ENCODE measurements at places on chromosomes 5 and 9.

- no peak for DNase-seq
Measured at GRCh38 chr5:127887282-127887681, 184.1 kb downstream of the CCDC192 start.

- DNase-seq, result no peak
Measured at GRCh38 chr5:110264661-110265060, 461.8 kb downstream of the TMEM232 start.

DNA sequence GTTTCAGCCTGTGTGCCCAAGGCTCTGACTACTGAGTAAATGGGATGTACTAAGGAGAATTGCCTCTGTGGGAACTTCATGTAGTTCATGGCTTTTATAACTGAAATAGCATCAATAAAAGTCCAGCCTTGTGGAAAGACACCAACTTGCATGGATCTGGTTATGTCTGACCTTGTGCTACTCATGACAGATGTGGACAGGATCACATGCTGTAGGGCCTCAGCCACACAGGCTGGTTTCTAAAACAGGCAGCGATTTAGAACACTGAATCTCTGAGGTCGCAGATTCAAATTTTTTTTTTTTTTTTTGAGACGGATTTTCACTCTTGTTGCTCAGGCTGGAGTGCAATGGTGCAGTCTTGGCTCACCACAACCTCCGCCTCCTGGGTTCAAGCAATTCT, 66.5 kb upstream of the SPIN1 start:
- no peak for DNase-seq

DNA sequence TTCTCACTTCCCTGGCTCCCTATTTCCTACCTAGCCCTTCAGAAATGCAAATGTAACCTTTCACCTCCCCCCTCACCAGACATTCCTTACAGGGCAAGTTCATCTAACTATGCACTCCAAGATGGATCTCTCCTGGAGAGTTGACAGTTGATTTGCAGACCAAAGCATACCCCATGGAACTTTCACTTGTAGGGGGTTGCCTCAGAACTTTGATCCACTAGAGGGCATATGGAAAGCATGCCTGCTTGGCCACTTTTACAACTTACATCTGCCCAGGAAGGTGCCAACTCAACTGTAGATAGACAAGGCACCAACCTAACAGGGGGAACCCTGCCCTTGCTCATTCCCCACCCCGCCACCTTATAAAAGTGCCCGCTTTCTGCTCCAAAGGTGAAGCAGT, 187.8 kb downstream of the NXNL2 start:
- DNase-seq, result no peak

- DNase-seq, result no peak
Measured at GRCh38 chr5:135156715-135157404, 122.8 kb upstream of the PITX1 start.

GRCh38 chr9:128104171-128104618, 23.3 kb downstream of the PTGES2 start:
- DNase-seq, result no peak

GRCh38 chr5:121867403-121867802, 15.7 kb downstream of the FTMT start:
- no peak for DNase-seq

GRCh38 chr5:107917983-107918382, 247.2 kb upstream of the EFNA5 start:
- no peak for DNase-seq

DNA sequence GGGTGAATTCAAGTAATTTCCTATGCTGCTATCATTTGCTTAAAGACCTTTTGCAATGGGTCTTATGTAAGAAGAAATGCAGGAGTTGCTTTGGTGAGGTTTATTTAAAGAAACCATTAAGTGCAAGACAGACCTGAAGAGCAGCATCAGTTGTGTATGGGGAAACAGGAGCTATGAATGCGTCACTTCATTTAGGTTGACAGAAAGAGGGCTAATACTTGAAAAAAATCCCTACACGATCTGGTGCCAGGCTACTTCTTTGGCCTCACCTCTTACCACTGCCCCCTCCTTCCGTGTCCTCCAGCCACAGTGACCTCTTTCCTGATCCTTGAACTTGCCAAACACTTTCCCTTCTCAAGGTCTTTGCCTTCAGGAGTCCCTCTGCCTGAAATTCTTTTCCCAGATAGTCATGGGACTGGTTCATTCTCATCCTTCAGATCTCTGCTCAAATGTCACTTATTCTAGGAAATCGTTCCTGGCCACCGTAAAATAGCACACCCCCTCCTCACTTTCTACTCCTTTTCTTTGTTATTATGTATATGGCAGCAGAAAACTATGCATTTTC, 1.4 kb upstream of the JAK2 start:
- no peak for DNase-seq

- no peak for DNase-seq
Measured at GRCh38 chr9:109289186-109289585, 31.7 kb downstream of the EPB41L4B start.

DNA sequence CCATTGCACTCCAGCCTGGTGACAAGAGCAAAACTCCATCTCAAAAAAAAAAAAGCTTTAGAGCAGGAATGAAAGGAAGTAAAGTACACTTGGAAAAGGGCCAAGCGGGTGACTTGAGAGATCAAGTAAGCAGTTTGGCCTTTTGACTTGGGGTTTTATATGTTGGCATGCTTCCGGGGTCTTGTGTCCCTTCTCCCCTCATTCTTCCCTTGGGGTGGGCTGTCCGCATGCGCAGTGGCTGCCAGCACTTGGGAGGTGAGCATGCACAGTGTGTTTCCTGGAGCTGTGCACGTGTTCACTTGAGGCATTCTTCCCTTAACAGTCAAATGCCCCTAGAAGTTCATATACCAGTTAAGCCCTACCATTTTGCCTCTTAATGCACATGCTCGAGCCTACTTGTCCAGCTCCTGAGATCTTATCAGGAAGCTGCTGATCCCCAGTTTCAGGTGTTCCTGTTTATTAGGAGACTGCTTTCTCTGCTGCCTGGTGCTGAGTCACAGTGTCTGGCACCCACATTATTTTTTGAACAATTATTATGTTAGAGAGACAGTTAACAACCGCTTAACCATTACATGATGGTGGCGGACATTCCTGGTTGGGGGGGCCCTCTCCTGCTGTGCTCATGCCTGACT, 32.6 kb upstream of the PRRC2B start:
- peak; percentile 9 for DNase-seq

- DNase-seq, result no peak
Measured at GRCh38 chr9:19470567-19470966, 61.8 kb downstream of the ACER2 start.

GRCh38 chr5:38445374-38446028, 110.9 kb downstream of the LIFR start:
- no peak for DNase-seq

DNA sequence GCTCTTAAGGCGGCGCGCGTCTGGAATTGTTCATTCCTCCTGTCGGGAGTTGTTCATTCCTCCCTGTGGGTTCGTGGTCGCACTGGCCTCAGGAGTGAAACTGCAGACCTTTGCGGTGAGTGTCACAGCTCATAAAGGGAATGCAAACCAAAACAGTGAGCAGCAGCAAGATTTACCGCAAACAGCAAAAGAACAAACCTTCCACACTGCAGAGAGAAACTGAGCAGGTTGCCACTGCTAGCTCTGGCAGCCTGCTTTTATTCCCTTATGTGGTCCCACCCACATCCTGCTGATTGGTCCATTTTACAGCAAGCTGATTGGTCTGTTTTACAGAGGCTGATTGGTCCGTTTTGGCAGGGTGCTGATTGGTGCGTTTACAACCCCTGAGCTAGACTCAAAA, 1365.3 kb upstream of the WWC1 start:
- no peak for DNase-seq

- DNase-seq, result no peak
Measured at GRCh38 chr5:11268891-11269290, 507.9 kb upstream of the DAP start.

DNA sequence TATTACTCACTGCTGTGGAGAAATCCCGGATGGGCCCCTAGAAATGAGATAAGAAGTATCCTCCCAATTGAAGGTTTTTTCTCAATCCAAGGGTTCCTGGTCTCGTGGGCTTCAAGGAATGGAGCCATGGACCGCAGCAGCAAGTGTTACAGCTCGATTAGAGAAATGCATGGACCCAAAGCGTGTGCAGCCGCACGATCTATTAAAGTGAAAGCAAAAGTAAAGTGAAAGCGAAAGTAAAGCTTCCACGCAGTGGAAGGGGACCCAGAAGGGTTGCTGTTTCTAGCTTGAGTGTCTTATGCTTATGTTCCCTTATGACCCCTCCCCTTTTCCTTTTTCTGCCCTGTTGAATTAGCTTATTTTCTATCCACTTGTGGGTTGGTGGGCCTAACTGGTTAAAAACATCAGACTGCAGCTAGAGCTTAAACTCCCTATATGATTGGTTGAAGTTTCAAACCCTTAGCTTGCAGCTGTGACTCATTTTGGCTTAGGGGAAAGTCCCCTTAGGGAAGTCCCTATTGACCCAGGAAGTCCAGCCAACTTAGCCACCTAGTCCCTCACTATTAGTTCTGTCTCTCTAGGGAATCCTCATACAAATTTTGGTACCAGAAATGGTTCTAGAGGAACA, 1111.8 kb downstream of the TAF11L14 start:
- DNase-seq, result peak; percentile 74

DNA sequence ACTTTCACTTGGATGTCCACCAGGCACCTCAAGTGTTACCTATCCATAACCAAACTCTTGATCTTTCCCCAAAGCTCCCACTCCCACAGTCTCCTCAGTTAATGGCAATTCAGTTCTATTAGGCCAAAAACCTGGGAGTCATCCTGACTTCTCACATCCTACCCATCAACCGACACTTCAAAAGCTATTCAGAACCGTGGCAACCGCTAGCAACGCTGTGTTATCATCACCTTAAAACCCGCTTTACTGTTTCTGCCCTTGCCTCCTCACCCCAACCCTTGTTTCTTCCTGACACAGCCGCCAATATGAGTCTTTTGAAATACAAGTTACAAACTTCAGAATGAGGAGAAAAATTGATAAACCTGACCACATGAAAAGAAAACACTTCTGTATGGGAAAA, 46.5 kb downstream of the MAPKAP1 start:
- DNase-seq, result no peak

- DNase-seq, result no peak
Measured at GRCh38 chr5:124372457-124372856, 374.0 kb downstream of the ZNF608 start.

GRCh38 chr5:177339107-177339638, 12.3 kb downstream of the LMAN2 start:
- no peak for DNase-seq

DNA sequence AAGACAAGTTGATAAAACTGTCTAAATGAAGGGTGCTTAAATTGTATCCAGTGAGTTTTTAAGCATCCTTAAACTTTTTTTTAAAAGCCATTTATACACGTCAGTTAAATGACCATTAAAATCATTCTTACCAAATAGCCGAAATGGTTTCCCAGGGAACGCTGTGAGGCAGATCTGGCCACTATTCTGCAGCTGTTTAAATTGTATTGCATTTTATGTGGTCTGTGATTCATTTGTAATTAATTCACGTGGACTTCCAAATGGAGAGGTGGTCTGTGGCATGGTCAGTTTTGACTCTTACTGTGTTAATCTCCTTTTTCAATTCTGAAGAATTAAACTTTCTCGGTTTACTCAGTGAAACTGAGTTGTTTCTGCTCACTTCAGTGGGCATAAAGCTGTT, 113.7 kb upstream of the OTULINL start:
- no peak for DNase-seq

GRCh38 chr9:21580636-21581378, 98.7 kb upstream of the IFNE start:
- DNase-seq, result no peak

DNA sequence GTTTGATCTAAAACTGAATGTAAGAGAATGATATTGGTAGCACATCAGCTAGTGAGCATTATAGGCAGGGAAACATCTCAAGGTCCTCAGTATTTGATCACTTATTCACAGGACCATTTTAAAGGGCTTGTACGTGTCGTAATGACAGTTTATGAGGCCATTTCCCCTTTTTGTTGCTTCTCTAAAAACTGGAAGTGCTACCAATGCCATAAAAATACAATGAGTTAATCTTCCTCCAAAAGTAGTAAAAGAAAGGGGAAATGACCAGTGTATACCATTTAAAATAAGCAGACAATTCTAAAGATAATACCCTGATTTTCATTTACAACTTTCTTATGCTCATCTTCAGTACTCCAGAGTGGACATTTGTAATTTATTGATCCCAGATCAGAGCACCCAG, 285.8 kb upstream of the PCSK5 start:
- DNase-seq, result no peak

DNA sequence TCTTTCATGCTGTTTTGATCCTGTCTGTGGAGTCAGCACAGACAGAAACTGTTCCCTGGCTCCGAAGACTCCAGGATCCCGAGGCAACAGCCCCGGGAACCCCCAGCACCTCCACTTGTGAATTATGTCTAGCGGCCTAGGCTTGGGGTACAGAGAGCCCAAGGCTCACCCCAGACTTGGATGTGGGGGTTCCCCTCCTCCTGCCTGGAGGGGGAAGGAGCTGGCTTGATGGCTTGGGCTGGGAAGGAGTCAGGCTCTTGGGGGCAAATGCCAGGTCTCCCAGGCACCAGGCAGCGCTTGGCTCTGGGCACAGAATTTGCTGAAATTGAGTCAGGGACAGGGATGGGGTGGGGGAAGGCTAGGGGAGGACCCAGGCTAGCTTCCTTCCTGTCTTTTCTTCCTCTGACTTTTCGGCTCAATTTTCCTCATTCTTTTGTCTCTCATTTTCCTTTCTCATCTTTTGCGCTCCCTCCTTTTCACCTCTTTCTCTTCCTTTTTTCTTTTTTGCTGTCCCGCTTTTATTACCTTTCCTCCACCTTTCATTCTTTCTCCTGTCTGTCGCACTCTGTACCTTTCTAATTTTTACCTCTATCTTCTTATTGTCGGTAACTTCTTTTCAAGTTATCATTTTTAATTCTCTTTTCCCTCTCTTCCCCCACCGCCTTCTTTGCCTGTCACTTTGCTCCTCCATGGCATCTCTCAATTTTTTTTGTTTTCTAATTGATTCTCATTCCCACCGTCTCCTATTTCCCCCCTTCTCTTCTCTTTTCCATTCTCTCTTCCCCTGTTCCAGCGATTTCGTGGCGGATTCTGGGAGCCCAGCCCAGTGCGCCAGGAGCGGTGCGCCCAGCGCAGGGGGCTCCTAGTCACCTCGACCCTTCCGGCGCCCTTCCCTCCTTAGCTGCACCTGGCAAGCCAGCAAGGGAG, 10.5 kb downstream of the MSX2 start:
- no peak for DNase-seq

Measured in CD4-positive, alpha-beta T cell treated with Interleukin-12 subunit alpha and Interleukin-12 subunit beta, for 1 hour (primary cell).